ENCODE measurements at places on chromosomes 1 and 21.

GRCh38 chr1:46798810-46799209, at the start of gene CYP4B1:
Gene CYP4B1 (plus strand): TSS chr1:46799046. CDS start chr1:46799082, 36 bp downstream.
- DNase-seq: no peak

GRCh38 chr1:11541956-11542355, 63.0 kb downstream of the DISP3 start:
- DNase-seq: no peak

GRCh38 chr21:35138665-35139381, 89.7 kb upstream of the RUNX1 start:
- peak; percentile 28 for DNase-seq

DNA sequence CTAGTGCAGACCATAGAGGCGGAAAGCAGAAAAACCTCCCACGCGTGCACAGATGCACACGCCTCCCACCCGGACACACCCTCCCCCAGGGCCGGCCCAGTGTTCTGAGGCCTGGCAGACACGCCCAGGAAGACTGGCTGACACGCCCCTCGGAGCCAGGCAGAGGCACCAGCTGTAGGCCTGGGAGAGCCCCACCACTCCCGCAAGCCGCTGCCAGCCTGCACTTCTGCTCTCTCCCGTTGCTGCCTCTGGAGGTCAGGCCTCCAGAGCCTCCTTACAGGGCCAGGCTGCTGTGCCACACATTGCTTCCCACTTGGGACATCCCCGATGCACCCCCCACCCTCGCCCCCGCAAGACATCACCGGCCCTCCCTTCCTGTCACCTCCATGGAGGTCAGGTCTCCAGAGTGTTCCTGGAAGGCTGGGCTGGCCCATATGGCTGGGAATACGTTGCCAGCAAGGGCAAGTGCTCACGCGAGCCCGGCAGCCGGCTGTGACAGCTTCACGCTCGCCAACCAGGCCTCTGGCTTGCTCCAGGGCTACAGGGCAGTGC, 40.4 kb downstream of the CASZ1 start:
- peak; percentile 81 for DNase-seq

- DNase-seq: no peak
These were observed at the start of gene LRRC7 for GRCh38 chr1:69567652-69568420. Gene LRRC7 (plus strand): TSS chr1:69567922. CDS start chr1:69568640, 718 bp downstream.

- no peak for DNase-seq
These were observed 72.3 kb upstream of the CSF3R start for GRCh38 chr1:36555041-36555440.

GRCh38 chr1:34398241-34398915, 221.7 kb downstream of the C1orf94 start:
- no peak for DNase-seq

- no peak for DNase-seq
These were observed 14.9 kb downstream of the ABCA4 start for GRCh38 chr1:94105957-94106529.

DNA sequence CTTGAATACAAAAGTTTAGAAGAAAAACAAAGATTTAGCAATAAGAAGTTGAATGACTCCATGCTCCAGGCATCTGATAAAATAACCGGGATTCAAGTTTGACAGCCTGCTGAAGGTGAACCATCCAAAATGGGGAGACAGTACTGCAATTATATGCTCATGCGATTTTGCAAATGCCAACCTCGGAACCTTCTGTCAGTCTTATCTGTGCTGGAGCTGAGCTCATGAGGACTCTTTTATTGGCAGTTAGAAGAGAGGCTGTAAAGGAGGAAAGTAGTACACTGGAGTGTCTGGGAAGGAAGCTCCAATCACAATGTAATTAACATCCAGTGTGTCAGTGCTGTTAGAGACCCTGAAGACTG, 170.0 kb downstream of the GALNT2 start:
- DNase-seq: no peak

DNA sequence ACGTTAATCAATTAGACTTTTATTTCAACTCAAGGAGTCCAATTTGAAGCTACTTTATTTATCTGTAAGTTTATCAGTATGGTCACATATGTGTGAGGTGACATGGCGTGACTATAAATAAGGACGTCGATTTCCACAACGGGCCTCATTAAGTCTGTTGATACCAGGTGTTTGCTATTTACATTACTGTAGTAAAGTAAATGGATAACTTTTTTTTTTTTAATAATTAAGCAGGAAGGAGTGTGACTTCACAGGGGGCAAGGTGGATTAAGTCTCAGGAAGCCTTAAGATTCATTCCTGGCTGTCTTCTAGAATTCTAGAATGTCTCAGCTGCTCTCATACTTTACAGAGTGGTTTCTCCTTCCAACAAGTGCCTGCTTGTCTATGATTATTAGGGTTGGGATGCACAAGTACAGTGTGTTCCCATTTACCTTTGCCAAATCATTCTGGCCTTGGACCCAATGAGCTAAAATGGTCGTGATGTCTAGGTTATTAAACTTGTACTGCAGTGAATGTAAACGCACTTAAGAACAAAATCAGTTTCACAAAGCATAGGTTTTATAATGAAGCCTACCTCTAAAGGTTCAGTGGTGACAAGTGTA, 15.5 kb downstream of the MAP3K7CL start:
- no peak for DNase-seq

- peak; percentile 12 for DNase-seq
These were observed 4.0 kb downstream of the FTCD start for GRCh38 chr21:46151261-46151988.

Measured in activated naive CD4-positive, alpha-beta T cell treated with anti-CD3 and anti-CD28 coated beads, Interleukin-2, amount 10 ng/mL, durations not matched to agents 7 days and 5 days (primary cell).